Stimulated activated CD4-positive, alpha-beta T cell treated with anti-CD3 and anti-CD28 coated beads, Interleukin-15, amount 100 ng/mL, for 1 hour (primary cell): ENCODE measurements at places on chromosomes 1 and 21.
A peak's percentile ranks its signal among the peaks of the same experiment; 100 is the strongest.

DNA sequence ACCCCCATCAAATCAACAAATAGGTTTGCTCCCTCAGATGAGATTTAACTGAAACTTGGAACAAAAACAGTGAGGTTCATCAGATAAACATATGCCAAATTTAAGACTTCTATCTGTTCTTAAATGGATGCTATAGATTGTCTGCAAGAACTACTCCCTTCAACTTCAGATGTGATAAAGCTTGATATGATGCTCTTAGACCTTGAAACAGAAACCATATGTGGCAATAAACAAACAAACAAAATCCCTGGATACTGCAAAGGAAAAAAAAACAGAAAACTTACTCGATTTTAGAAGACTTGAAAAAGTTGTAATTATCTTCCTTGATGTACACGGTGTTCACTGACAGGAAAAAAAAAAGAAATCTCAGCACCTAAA, 286.1 kb upstream of the USP25 start:
- no peak for DNase-seq

GRCh38 chr1:226311376-226311775, 2.4 kb upstream of the LIN9 start:
- DNase-seq, result no peak

- no peak for DNase-seq
Observed at GRCh38 chr1:19258353-19258752, 6.7 kb downstream of the MRTO4 start.

DNA sequence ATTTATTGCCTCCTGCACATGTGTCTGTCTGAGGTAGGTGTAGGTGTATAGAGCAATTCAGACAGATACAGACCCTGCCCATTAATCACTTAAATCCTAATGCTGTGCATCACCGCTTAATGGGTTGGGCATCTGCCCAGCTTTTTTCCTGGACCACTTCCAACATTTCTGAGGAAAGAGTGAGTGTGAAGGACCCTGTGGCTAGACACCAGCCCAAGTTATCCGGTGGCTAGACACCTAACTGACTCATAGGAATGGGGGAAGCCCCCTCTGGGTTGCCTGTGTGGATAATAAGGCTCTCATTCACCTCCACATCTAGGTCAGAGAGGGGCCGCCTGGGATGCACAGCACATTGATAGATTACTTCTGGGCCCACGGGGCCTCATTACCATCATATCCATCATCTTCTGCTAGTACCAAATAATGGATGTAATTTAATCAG, 121.1 kb upstream of the RAVER2 start:
- DNase-seq, result no peak

- no peak for DNase-seq
Observed at GRCh38 chr1:108644984-108645383, 15.9 kb downstream of the HENMT1 start.

GRCh38 chr1:3101124-3101939, 32.3 kb downstream of the PRDM16 start:
- DNase-seq, result no peak

DNA sequence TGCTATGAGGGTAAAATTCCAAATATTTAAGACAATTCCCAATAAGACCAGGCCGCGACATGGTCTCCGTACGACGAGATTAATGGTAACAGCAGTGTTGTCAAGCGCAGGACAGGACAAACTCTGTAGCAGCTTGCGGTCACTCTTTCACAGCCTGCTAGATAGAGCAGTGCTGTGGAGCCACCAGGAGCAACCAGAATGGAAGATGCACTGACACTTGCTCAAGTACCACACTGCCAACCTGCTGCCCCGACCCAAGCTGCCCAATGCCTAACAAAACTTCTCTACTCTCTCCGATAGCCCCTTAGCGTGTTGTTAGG, 636 bp downstream of the WARS2 start:
- no peak for DNase-seq

GRCh38 chr1:157363660-157364140, 188.6 kb downstream of the FCRL5 start:
- no peak for DNase-seq

DNA sequence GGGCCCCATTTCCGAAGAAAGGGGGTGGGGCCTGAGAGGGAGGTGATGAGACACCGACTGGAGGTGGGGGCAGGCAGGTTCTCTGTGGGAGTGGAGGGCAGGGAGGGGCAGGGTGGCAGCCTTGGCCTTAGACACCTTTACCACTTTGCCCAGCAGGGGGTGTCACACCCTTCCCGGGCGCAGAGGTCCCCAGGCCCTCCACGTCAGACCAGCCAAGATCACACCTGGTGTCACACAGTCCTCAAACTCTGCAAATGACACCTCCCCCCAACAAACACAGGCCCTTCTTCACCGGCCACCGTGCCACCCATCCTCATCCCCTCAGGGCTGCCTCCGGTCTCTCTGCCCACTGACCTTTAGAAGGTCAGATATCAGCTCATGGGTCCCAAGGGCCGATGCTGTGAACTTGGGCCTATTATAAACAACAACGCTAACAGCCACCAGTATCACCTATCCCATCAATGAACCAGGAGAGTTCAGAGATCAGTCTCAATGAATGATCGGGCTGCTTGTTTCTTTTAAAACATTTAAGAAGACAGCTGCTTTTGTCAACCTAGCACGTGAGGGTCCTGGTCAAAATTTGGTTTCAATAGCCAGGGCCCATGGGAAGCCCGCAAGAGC, 103.9 kb downstream of the CASZ1 start:
- peak; percentile 50 for DNase-seq

DNA sequence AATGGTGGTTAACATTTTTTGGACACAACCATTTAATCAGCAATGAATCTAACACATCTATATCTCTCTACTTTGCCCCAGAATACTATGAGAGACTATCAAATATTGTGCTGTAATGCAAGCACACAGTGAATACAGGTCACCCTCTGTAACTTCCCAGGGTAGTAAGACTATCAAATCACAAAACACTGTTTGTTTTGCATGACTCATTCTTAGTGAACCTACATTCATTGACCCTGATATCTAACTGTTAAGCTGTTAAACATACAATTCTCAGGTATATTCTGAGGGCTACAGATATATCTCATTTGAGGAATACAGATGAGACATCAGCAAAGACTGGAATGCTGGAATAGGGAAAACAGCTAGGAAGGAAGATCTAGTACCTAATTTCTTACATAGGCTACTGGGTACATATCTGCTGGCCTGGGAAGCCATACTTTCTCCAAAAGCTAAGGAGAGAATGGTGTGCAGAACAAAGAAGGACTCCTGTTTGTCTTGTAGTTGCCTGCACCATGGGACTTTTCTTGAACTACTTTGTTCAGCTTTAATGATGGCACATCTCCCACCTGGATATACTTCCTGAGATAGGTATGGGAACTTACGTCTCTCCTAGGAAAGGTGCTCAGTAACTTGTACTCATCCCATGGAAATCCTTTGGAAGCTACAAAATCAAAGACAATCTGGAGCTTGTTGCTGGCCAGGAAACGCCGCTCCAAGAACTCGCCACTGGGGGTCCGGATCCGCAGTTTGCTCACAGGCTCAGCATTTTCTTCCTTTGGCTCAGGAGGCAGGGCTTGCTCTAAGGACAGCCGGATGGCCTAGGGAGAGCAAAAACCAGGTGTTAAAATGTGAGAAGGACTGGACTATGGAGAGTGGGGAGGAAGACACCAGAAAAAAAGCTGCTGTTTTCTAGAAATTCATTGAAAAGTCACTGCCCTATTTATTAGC, 51.9 kb upstream of the DMRTA2 start:
- DNase-seq, result no peak
